Aortic smooth muscle cell (primary cell): ENCODE measurements at places on chromosomes 5 and 9. TPM values are rescaled to one million over a fixed set of nuclear protein-coding genes. Genes with fewer than 3 reads are reported as not detected.

Gene EPB41L4B
- under 0.01 and 0.25 TPM in 2 replicates for total RNA-seq

Gene DMGDH
- total RNA-seq = 1.7 and 2.1 TPM in 2 replicates

Gene CDC26
- total RNA-seq = 56.0 and 58.9 TPM in 2 replicates

Gene VPS13A
- total RNA-seq = 22.8 and 22.9 TPM in 2 replicates

Gene ZFR
- total RNA-seq = 86.9 and 95.0 TPM in 2 replicates

Gene IFNA13
- not detected in 2 replicates for total RNA-seq

Gene PKD2L2
- total RNA-seq = not detected in 2 replicates

Gene DNAH5
- total RNA-seq = 0.06 and 0.13 TPM in 2 replicates

Gene SV2C
- under 0.01 TPM in 1 of 2 replicates, not detected in the other for total RNA-seq

Gene PCDHGB2
- 3.4 and 5.9 TPM in 2 replicates for total RNA-seq

Gene NPR3
- 24.3 and 39.2 TPM in 2 replicates for total RNA-seq

Gene IFNB1
- total RNA-seq = not detected in 2 replicates

Gene PWWP2A
- 20.1 and 21.5 TPM in 2 replicates for total RNA-seq

Gene PCDHGA9
- total RNA-seq = 2.9 and 5.7 TPM in 2 replicates

Gene DDX4
- total RNA-seq = not detected in 2 replicates

Gene PCDHB1
- not detected in 2 replicates for total RNA-seq

Gene HNRNPK
- total RNA-seq = 542 and 570 TPM in 2 replicates

Gene WASHC1
- 3.4 and 4.2 TPM in 2 replicates for total RNA-seq

Gene ZNF474
- total RNA-seq = 0.12 and 0.13 TPM in 2 replicates
